ENCODE measurements at places on chromosomes 2 and 18.

GRCh38 chr2:121253674-121254240 is 31.2 kb downstream of the TFCP2L1 start:
- no peak for DNase-seq

- DNase-seq, result peak; percentile 96
These were observed 72.2 kb downstream of the MAP2 start for GRCh38 chr2:209495855-209496585.

GRCh38 chr18:79496978-79497637 is 101.4 kb downstream of the NFATC1 start:
- DNase-seq, result peak; percentile 44

GRCh38 chr2:237060534-237061312 is 25.0 kb upstream of the COPS8 start:
- peak; percentile 71 for DNase-seq

GRCh38 chr2:147679955-147680531 is 164.8 kb upstream of the ACVR2A start:
- peak; percentile 23 for DNase-seq

DNA sequence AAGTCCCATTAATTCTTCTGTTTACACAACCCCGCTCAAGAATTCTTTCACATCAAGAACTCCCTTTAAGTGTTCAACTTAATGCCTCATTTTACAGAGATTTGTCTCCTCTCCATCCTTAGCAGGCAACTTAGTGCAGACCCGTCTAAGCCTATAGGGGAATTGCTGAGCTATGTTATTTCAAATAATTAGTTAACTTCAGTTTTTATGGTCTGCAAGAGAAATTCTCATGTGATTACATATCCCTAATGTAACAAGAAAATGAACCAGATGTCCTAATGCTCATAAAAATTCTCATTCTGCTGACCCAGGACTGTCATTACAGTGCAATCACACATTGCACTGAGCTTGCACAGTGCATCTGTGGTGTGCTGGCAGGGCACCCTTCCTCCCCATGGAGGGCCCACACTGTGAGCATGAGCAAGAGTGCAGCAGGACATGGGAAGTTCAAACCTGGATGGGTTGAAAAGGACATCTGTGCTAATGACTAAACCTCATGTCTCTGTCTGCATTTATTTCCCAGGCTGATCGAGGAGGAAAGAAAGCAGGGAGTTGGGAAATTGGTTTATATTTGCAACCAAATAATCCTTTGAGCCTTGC is 97.1 kb downstream of the COL5A2 start:
- no peak for DNase-seq

DNA sequence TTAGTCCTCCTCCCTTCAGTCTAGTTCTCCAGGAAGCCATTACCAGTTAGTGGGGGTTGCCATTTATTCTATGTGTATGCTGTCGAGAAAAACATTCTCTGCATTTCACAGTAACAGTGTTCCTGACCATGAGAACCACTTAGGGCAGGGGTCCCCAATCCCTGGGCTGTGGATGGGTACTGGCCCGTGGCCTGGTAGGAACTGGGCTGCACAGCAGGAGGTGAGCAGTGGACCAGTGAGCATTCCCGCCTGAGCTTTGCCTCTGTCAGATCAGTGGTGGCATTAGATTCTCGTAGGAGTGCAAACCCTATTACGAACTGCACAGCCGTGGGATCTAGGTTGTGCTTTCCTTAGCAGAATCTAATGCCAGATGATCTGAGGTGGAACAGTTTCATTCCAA is 15.8 kb downstream of the ITGA4 start:
- no peak for DNase-seq

DNA sequence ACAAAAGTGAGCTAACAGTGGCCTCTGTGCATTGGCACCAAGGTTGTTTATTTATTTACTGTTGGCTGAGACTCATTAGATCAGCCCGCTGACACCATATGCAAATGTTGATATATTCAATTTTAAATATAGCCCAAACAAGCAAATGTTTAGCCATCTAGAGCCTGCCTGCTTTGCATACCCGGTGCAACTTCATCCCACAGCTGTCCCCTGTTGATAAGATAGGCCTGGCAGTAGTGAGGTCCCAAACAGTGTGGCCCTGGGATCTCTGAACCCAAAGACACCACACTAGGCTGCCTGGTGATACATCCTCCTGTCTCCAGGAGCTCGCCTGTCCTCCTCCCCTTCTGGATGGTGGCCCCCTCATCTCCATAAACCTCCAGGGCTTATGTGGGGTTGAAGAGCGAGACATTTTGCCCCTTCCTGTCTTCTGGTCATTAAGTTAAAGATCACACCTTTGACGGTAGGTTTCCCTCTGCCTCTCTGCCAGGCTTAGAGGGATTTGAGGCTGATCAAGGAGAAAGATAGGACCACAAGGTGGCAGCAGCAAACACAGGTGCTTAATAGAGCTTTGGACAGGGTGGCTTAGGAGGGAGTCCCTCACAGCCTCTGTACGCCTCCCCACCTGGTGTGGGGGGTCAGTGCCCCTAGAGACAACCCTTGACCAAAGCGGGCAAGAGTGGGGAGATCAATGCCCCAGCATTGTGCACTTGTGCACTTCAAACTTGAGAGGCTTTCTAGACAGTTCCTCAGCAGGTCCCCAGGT is 23.7 kb upstream of the MYO5B start:
- DNase-seq, result peak; percentile 40

DNA sequence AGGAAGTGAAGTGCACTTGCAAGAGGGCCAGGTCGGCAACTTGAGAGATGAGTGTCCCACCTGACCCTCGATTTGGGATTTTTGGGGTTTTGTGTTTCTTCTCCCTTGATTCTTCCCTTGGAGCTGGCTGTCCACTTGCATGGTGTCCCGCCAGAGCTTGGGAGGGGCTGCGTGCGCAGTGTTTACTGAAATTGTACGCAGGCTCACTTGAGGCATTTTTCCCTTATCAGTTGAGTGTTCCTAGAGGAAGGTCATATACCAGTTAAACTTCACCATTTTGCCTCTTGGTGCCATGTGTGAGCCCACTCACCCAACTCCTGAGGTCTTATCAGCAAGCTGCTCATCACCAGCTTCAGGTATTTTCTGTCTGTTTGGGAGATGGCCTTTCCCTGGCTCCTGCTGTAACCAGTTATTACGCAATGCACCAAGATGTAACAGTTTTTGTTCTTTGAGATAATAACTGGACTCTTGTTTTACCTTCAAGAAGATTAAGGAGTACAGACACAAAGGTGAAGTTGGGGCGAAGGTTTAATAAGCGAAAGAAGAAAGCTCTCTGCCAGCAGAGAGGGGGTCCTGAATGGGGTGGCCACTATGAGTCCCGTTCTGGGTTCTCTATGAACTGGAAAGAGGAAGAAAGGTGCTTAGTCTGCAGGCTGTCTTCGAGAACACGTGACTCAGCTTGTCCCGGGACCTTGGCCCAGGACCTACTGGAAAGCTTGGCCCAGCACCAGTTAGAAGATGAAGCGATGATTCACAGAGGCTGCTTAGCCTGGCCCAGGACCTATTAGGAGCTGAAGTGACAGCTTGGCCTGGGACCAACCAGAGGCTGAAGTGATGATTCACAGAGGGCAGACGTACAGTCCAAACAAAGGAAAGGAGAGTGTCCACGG is 21.5 kb upstream of the TXNL4A start:
- no peak for DNase-seq

GRCh38 chr18:58402247-58402646 is 226.6 kb downstream of the ALPK2 start:
- peak; percentile 90 for DNase-seq

DNA sequence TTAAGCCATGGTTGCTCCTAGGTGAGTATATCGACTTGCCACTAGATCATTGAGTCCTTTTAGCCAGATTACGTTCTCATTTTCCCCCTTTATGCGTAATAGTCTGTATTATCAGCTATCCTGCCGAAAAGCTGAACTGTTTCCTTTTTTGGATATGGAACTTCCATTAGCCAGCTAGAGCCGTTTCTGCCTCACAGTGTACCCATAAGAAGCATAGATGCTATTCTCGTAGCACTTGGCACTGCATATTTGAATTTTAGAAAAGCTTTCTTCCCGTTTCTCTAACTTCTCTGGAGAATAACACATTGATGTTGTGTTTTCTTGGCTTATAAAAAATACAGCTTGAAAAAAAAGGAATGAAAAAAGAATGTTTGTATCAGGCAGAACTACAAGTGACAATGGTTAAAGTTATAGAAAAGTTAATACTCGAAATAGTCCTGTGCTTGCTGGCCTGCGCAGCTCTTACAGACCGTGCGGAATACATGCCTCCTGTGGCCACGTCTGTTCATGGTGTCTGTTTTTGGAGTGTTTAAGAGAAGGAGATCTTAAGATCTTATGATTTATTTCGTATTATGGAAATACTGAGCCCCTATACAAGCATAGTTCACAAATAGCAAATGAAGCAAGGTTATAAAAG is 710 bp downstream of the DUSP19 start:
- peak; percentile 87 for DNase-seq

DNA sequence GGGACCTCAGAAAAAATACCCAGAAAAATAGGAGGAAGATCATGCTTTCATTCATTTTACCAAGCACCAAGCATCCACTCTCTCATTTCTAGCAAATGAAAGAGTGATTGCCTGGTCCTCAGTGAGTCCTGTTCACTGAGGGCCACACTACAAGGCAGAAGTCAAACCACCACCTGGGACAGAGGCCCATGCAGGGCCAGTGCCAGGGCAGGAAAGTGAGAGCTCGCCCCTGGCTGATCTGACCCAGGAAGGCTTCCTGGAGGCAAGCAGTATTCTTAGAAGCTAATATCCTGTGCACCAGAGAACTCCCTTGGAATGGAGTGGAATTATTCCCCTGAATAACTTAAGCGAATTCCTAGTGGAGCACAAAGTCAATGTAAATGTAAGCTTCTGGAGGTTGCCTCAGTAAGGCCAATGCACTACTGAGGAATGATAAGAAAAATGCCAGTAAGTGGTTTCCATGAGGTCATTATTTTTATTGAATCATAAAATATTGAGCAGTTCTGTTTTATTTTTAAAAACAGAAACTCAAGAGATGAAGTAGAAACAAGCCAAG is 191.6 kb upstream of the ID2 start:
- no peak for DNase-seq

DNA sequence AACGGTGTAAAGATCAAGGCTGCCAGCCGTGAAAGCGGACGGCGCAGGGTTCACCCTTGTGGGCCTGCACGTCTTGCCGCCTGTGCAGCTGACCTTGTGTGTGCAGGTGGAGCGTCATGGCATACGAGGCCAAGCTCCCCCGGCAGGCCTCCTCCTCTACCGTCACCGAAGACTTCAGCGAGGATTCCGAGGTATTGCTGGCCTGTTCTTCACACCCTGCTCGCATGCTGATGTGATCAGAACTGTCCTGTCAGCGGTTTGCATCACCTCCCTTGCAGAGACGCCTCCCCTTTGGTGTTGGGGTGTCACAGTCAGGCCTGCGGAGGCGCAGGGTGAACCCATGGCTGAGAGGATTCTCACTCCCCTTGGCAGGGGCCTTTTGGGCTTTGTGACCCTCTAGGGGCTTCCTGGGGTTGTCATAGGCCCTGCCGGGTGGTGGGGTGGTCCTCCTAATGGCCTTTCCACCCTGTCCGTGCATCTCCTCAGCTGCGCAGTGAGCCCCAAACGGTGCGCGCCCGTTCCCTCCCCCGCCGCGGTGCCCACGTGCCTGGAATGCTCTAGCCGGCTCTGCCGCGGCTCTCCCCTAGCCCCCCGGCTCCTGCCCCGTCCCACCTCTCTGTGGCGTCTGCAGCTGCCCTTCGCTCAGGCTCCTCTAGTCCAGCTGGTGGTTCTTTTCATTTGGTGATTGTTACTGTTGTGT is 92.5 kb downstream of the DGKD start:
- no peak for DNase-seq

- DNase-seq, result no peak
These were observed 636.2 kb downstream of the NRXN1 start for GRCh38 chr2:50395605-50396297.

DNA sequence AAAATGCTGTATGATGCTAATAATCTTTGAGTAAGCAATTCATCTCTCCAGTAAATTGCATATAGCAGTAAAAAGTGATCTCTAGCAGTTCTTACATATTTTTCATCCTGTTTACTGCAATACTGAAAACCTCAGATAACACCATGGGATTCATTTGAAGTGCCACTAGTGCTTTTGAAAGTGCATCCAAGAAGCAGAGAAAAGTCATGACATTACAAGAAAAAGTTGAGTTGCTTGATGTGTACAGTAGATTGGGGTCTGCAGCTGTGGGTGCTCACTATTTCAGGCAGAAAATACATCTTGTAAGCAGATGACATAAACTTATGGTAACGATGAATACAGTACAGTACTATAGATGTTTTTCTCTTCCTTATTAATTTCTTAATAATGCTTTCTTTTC is 1984.9 kb upstream of the LRRTM1 start:
- DNase-seq, result no peak
